Neural progenitor cell (in vitro differentiated cells): ENCODE measurements at places on chromosomes 1 and 21. TPM values are rescaled to one million over a fixed set of nuclear protein-coding genes. Genes with fewer than 3 reads are reported as not detected.

The KRTAP7-1 gene
- total RNA-seq: not detected in 2 replicates

The FOXD2 gene
- 0.03 and 0.32 TPM in 2 replicates for total RNA-seq

The SPATA6 gene
- total RNA-seq: 18.2 and 33.5 TPM in 2 replicates

The CASZ1 gene
- 3.4 and 10.1 TPM in 2 replicates for total RNA-seq

The EXOC8 gene
- total RNA-seq: 10.3 and 11.8 TPM in 2 replicates

The LIN28A gene
- 1,311 and 1,384 TPM in 2 replicates for total RNA-seq

The FLG2 gene
- not detected in 2 replicates for total RNA-seq

The SF3B4 gene
- total RNA-seq: 26.1 and 26.4 TPM in 2 replicates

The DISP3 gene
- total RNA-seq: 2.0 and 3.4 TPM in 2 replicates

The WDR64 gene
- total RNA-seq: not detected in 2 replicates

The TFAP2E gene
- total RNA-seq: not detected in 2 replicates

The SYTL1 gene
- total RNA-seq: 5.7 and 7.9 TPM in 2 replicates

DNA sequence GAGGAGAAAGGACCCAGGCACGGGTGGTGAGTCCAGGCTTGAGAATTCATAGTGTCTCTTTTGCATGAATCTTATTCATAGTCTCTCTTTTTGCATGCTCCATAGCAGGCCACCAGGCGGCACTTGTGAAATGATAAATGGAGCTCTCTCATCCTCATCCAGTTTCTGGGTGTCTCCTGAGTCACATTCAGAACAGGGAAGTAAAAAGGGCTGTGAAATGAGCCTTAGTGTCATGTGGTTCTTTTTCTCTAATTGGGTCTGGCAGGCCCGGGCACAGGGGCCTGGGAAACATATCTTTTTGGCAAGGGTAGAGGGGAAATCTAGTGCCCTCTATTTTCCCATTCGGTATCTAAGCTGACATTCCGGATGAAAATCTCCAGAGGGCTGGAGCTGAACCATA is 19.1 kb upstream of the NCF2 start:
- DNase-seq: peak; percentile 17

DNA sequence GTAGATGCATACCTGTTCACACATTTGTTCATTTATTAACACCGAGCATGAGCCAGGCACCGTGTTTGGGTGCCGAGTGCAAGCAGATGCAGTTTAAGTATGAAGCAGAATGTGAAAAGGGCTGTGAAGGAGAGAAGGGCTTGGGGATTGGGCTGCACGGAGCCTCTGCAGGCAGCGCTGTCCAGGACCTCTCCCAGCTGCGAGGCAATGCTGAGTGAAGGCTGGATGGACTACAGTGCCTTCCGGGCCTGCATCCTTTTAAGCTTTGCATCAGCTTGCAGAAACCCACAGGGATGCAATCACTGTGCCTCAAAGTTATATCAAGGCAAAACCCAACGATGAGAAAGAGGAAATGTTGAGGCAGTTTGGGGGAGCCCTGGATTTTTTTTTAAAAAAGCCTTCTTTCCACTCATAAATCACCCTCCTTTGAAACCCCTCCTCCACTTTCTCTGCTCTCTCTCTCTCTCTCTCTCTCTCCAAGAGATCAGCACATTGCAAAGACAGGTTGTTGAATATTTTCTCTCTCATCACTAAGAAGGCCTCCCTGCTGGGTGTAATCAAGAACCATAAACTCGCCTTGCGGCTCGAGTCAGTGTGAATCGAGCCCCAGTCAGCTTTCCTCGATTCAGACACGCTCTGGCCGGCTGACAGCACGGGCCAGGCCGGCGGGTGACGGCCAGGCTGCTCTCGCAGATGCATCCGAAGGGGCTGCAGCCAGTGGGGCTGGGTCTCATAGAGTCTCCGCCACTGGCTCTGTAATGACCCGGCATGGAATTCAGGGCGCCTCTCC is 89.2 kb upstream of the POU3F1 start:
- DNase-seq: peak; percentile 51

GRCh38 chr1:40532844-40533424 is 1.5 kb downstream of the ZNF684 start:
- peak; percentile 58 for DNase-seq

GRCh38 chr21:42758721-42759593 is 105.5 kb downstream of the PDE9A start:
- DNase-seq: no peak

DNA sequence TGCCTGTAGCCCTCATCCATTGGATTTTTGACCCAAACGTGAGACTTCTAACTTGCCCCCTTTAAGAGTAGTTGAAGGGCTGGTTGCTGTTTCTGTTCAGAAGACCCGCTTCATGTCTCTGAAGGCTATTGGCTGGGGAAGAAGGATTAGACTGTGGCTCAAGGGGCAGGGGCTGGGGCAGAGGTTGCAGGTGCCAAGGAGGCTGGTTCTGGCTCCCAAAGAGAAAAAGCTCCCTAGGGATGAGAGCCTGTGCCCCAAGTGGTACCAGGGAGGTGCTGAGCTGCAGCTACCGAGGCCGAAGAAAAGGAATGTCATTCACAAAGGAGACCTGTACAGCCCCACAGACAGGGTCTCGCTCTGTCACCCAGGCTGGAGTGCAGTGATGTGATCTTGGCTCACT is 5.8 kb downstream of the WNT3A start:
- DNase-seq: no peak

GRCh38 chr1:32221581-32221979 is 573 bp downstream of the TMEM234 start:
- DNase-seq: no peak

- DNase-seq: no peak
Observed at GRCh38 chr1:176033474-176033873, 173.6 kb downstream of the COP1 start.

- DNase-seq: no peak
Observed at GRCh38 chr1:197799271-197799670, 24.0 kb upstream of the DENND1B start.

GRCh38 chr1:1285102-1285571 is 4.9 kb downstream of the SCNN1D start:
- no peak for DNase-seq

DNA sequence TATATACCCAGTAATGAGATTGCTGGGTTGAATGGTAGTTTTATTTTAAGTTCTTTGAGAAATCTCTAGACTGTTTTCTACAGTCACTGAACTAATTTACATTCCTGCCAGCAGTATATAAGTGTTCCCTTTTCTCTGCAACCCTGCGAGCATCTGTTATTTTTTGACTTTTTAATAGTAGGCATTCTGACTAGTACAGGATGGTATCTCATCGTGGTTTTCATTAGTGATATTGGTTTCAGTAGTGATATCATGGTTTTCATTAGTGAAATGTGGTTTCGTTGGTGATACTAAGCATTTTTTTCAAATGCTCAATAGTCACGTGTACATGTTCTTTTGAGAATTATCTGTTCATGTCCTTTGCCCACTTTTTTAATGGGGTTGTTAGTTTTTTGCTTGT is 316.8 kb downstream of the PTBP2 start:
- DNase-seq: no peak
